ENCODE measurements at places on chromosomes 3 and 15. TPM values are rescaled to one million over a fixed set of nuclear protein-coding genes. Genes with fewer than 3 reads are reported as not detected.

GABRR3 gene
- not detected for total RNA-seq

UBA7 gene
- total RNA-seq: 18.6 TPM

HEG1 gene
- total RNA-seq: 23.9 TPM

- no peak for DNase-seq
These were observed 693 bp downstream of the DISP2 start for GRCh38 chr15:40358471-40359353.

- DNase-seq: peak; percentile 97
These were observed 1223.2 kb downstream of the OTOL1 start for GRCh38 chr3:162719684-162720341.

DNA sequence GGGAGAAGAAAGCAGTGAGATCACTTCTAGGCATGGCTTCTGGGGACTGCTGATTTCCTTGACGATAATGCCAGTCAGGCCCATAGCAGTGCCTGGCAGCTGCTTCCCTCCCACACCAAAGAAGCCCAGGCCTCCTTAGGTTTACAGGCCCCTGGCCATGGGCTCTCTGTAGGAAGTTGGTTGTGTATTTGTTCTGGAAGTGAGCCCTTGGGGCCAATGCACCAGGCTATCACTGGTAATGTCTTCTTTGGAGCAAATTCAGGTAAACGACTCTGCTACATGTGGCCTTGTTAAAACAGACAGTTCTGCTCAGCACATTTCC is 89.3 kb downstream of the CCNL1 start:
- peak; percentile 22 for DNase-seq

GRCh38 chr3:72563690-72564370 is 284.4 kb downstream of the SHQ1 start:
- DNase-seq: no peak

DNA sequence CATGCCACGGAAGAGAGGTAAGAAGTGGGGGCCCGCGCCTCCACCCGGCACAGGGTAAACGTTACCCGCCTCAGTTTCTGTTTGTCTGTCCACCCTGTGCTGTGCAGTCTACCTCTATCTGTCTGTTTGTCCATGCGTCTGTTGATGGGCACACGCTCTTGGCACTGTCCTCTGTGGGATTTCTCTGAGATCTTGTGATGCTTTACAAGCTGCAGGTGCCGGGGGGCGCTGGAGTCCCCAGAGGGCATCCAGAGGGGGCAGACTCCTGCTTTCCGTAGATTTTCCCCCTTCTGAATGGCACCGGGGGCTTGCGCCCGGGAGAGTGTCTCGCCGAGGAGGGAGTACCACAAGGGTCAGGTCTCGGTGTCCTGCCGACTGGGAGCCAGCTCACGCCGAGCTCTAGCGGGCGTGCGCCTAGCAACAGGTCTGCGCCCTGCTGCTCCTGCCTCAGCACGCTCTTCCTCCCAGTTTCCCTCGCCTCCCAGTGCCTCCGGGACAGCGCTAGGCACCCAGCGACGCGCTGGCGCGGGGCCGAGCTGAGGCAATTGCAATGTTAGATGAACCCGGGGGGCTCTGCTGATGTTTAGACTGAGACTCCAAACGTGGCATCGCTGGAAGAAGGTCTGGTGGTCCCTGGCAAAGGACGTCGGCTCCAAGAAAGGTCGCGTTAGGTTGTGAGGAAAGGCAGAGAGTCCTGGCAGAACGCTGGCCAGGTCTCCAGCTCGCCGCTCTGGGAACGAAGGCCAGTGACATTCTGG is 667 bp downstream of the CEMIP start:
- peak; percentile 43 for DNase-seq

- DNase-seq: no peak
These were observed 196.5 kb downstream of the UBE3A start for GRCh38 chr15:25242166-25242879.

GRCh38 chr3:100090669-100091005 is 23.7 kb downstream of the FILIP1L start:
- no peak for DNase-seq

- DNase-seq: peak; percentile 94
These were observed 225.5 kb upstream of the IL12A start for GRCh38 chr3:159763011-159763601.

DNA sequence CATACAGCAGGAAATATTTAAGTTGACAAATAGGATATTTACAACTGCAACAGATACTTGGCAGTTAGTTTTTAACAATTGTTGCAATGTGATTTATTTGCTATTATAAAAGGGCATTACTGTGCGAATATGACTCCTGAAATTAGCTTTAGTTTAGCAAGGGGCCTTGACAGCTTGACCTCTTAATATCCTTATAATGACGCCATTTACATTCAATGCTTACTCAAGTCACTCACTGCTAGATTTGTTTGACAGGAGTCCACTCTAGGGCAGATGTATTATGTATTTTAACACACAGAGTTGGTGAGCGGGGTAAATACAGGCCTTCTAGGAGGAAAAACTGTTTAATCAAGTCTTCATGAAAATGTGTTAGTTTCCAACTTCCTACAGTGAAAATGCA is 58.1 kb upstream of the C15orf61 start:
- DNase-seq: no peak

- no peak for DNase-seq
These were observed 1.8 kb upstream of the USF3 start for GRCh38 chr3:113698213-113698742.

DNA sequence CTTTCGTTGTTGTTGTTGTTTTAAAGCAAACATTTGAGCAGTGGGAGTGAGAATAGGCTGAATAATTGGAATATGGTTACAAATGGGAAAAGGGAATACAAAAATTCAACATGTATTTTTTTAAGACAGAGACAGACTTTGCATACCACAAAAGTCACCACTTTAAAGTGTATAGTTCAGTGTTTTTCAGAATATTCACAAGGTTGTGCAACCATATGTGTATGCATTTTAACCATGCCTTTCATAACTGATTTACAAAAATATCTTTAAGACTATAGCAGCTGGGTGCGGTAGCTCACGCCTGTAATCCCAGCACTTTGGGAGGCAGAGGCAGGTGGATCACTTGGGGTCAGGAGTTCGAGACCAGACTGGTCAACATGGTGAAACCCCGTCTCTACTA is 41.3 kb downstream of the EHHADH start:
- DNase-seq: no peak

GRCh38 chr3:186994000-186994955 is 64.0 kb downstream of the ST6GAL1 start:
- peak; percentile 62 for DNase-seq

- no peak for DNase-seq
These were observed 749.2 kb downstream of the NAALADL2 start for GRCh38 chr3:175608356-175608755.

All from IMR-90 (cell line).